Head of caudate nucleus (tissue), 42 donors: ENCODE measurements at places on chromosomes 2 and 18.

DNA sequence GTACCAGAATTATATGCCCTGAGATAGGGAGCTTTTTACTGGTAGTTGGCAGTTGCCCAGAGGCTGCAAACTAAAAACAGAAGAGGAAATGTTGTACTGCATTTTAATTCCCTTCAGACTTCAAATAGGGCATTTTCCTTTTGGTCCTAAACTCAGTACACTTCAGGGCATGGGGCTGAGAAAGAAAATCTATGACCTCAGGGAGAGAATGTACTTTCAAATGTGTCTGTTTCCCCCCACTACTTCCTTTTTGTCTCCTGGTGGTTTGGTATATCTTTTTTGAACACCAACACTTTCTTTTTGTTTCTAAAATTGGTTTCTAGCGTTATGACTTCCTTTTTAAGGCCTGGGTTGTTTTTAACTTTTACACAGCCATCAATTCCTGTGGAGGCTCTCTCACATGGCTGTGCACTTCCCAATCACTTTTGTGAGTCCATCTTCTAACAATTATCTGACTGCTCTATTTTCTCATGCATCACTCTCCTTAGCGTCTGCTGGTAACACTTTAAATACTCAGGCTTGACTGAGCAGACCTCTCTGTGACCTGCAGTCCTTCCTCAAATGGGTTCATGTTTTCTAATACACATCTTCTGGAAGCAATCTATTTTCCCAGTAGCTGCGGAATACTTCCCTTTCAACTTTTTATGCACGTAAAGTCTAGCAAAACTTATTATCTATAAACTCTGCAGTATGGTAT, 596.0 kb downstream of the LRP1B start:
- DNase-seq: no peak

DNA sequence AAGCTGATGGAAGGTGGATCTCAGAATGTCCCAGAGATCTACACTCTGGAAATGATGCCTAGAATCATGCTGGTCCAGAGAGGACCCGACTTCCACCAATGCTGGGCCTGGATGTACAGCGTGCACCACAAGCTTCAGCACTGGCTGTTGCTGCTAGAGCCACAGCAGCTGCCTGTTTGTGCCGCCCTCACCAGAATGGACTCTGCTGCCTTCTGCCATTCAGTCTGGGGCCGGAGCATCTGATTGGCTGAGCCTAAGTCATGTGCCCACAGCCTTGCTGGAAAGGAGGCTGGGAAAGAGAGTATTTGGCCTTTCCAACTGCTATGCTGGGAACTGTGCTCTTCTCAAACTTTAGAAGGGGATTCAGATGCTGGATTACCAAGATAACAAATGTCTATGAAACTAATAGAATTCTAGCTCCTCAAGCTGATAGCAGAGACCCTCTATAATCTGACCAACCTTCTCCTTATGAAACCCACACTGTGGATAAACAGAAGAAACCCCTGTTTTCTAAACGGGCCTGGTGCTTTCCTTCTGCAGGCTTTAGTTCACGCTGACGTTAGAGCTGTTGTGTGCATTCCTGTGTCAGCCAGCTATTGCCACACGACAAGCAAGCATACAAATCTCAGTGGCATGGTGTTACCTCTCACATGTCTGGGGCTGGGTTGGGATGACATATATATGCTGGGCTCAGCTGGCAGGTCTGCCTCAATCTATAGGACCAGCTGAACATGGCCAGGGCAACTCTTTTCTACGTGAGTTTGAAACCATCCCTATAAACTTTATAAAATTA, 4.1 kb upstream of the LOXHD1 start:
- peak; percentile 88 for DNase-seq

DNA sequence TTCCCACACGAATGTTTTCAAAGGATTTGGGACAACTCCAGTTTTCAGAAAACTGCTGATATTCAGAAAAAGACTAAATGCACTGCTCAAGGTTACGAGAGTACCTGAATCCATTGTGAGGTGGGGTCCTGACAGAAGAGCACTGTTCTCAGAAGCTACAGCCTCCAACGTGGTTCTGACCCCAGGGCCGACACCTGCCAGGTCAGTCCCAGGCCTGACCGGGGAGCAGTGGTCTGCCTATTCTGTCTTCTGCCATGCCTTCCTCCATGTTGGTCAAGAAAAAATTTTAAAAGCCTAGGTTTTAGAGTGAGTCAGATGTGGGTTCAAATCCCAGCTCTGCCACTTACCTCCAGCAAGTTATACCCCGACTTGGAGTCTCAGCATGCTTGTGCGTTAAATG, 212.3 kb downstream of the BCL11A start:
- no peak for DNase-seq

DNA sequence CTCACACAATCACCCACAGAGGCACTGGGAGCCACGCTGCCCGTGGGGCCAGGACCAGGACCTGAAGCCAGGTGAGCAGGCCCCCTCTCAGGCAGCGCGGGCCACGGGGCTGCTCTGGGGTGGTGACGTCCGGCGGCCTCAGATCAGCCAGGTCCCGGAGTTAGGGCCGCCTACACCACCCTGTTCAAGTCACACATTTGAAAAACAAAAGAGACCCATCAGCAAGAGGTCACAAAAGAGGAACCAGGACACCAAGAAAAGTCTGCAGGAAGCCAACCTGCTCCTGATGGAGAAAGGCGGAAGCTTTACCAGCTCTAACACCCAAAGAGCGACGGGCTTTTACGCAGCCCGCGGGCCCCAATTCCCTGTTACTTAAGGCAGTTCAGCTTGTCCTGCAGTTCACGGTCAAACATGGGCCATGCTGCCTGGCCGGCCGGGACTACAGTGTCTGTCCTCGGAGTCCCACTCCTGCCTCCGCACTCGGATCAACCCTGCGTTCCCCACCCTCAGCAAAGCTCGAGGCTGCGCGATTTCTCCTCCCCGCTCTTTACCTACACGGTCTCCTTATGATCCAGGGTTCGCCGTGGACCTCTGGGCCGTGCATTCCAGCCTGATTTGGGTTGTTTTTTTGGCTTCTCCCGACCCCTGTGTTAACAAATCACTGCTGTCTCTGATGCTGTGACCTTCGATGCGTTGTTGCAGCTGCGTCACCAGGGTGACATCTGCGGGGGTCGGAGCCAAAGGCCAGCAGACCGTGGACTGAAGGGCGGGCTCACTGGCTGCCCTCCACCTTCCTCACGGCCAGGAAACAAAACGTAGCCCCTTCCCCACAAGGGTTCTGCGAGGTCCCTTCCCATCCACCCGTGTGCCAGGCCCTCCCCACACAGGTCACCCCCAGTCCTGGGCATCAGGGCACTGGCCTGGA, 31.0 kb downstream of the SNORC start:
- no peak for DNase-seq
